ENCODE measurements at places on chromosomes 7 and 10. TPM values are rescaled to one million over a fixed set of nuclear protein-coding genes. Genes with fewer than 3 reads are reported as not detected.

The PON1 gene
- not detected for total RNA-seq

The FEZF1 gene
- total RNA-seq, result not detected

The SEC31B gene
- not detected for total RNA-seq

The IL6 gene
- total RNA-seq, result 2.0 TPM

The NRCAM gene
- 62.1 TPM for total RNA-seq

The AKR1C4 gene
- not detected for total RNA-seq

The AKR1C2 gene
- total RNA-seq, result 1,499 TPM

The STEAP4 gene
- not detected for total RNA-seq

The OR13A1 gene
- total RNA-seq, result not detected

The NME8 gene
- not detected for total RNA-seq

The SLC13A1 gene
- not detected for total RNA-seq

The SEMA3C gene
- total RNA-seq, result 49.8 TPM

The PAPOLB gene
- total RNA-seq, result not detected

The ZNF727 gene
- total RNA-seq, result not detected

The DDC gene
- total RNA-seq, result 4.4 TPM

The WASL gene
- 3.9 TPM for total RNA-seq

The CCDC3 gene
- total RNA-seq, result not detected

The ZDHHC16 gene
- 78.6 TPM for total RNA-seq

The ASIC3 gene
- total RNA-seq, result 1.6 TPM

The TAS2R16 gene
- total RNA-seq, result not detected

The AQP1 gene
- not detected for total RNA-seq

The IDI2 gene
- not detected for total RNA-seq
